Left kidney (tissue), 8 donors: ENCODE measurements at places on chromosomes 2 and 18.

- no peak for DNase-seq
Measured at GRCh38 chr2:86525421-86526340, 37.6 kb downstream of the CHMP3 start.

- no peak for DNase-seq
Measured at GRCh38 chr2:231710799-231711676, 2.7 kb downstream of the PTMA start.

- DNase-seq: no peak
Measured at GRCh38 chr2:43539436-43539835, 56.4 kb downstream of the THADA start.

DNA sequence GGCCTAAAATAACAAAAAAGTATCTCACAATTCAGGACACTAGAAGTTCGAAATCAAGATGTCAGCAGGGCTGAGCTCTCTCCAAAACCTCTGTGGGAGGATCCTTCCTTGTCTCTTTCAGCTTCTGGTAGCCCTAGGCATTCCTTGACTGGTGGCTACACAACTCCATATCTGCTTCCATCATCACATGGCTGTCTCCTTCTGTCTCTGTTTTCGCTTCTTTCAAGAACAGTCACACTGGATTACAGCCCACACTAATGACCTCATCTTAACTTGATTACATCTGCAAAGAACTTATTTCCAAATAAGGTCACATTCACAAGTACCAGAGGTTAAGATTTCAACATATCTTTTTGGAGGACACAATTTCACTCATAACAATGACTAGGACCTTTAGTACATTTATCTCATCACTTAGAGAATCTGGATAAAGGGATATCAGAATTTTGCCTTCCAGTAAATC lies 275.2 kb downstream of the IRS1 start:
- no peak for DNase-seq

DNA sequence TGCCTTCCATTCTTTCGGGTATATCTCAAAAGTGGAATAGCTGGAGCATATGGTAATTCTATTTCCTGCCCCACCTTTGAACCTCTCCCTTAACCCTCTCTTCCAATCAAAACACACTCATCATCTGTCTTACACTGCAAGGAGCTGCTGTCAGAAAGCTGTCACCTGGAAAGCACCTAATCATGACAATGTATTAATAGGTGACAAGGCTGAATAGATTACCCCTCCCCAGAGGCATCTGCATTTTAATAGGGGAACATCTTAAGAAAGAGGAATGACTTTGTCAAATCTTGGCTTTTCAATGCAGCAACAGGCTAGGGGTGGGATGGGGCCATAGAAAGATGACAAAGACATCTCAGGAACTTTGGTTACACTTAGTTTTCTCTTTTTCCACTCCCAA lies 41.3 kb downstream of the CHMP3 start:
- no peak for DNase-seq

- DNase-seq: no peak
Measured at GRCh38 chr2:135845997-135846396, 9.0 kb upstream of the LCT start.

DNA sequence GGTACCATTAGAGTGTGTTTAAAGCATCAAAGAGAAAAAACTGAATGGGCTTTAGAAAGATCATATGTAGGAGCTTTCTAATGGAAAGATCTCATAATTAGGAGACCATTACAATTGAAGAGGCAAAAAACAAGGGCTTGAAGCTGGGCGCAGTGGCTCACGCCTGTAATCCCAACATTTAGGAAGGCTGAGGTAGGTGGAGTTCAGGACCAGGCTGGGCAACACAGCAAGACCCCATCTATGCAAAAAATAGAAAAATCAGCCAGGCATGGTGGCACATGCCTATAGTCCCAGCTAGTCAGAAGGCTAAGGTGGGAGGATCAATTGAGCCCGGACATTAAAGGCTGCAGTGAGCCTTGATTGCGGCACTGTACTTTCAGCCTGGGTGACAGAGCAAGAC lies 59.0 kb downstream of the PIAS2 start:
- DNase-seq: no peak

GRCh38 chr2:85712849-85713612 lies 18.9 kb downstream of the GNLY start:
- no peak for DNase-seq

- DNase-seq: no peak
Measured at GRCh38 chr2:157989227-157989626, 112.4 kb upstream of the UPP2 start.

DNA sequence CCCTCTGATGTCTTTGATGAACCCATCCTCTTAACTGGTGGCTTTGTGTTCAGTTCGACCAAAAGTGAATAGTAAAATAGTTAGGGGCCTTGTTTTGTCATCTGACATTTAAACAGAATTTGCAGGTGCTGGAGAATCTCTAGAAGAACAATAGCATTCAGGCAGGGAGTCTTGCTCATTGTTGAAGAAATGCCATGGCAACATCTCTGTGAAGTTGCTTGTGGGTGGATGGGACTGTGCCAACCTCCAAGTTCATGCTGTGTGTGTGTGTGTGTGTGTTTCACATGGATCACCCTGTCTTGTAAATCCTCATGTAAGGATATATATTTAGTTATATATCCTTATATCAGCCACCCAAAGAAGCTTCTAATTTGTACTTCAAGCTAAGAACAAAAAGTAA lies 66.7 kb downstream of the SKA1 start:
- no peak for DNase-seq

DNA sequence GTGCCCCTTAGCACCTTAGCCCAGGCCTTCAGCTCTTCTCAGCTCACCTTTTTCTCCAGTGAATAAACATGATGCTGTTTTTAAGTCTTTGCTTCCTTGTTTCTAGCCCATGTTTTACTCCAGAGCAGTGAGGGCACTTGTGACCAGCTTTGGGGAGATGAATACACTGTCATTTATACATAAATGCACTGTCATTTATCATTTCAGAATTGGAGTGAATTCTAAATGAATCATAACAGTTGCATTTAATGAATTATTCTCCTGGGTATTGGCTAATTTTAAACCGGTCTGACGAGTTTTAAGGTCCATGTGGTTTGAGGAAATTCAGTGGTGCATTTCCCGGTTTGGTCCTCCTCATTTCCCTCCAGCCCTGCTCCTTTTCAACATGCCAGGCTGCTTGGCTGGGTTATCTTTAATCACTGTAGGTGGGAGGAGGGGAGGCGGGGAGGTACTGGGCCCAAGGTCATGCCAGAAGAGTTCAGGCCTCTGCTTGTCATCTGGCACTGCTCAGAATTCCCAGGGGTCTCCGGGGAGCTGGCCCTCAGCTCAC lies 23.9 kb downstream of the PRKCE start:
- no peak for DNase-seq

DNA sequence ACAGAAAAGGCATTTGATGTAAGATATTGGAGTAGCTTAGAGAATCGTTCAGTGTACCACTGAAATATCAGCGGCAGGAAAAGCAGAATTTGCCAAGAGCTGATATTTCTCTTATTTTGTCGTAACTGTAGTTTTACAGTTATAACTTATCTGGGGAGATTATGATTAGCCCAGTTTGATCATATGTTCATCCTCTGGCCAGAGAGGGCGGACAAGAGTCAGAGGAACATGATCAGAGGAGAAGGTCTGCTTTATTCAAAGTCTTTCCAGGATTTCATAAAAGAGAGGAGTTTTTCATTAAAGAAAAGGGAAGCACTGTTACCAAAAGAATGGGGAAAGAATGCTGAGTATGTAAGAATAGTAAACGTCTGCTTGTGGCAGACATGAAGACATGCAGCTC lies 1655.6 kb downstream of the DPP10 start:
- no peak for DNase-seq

- DNase-seq: no peak
Measured at GRCh38 chr18:44180683-44181082, 500.0 kb upstream of the SETBP1 start.

GRCh38 chr2:100392715-100393114 lies 24.8 kb downstream of the CHST10 start:
- no peak for DNase-seq

DNA sequence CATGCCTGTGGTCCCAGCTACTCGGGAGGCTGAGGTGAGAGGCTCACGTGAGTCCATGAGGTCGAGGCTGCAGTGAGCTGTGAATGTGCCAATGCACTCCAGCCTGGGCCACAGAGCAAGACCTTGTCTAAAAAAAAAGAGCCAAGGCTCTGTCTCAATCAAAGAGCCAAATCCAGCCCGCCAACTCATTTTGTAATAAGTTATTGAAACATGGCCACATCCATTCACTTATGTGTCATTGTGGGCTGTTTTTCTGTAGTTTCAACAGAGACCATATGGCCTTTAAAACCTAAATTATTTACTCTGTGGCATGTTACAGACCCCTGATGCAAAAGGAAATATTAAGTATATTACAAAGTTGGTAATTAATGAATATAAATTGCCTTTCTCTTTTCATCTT lies 60.8 kb downstream of the GPR39 start:
- DNase-seq: no peak

DNA sequence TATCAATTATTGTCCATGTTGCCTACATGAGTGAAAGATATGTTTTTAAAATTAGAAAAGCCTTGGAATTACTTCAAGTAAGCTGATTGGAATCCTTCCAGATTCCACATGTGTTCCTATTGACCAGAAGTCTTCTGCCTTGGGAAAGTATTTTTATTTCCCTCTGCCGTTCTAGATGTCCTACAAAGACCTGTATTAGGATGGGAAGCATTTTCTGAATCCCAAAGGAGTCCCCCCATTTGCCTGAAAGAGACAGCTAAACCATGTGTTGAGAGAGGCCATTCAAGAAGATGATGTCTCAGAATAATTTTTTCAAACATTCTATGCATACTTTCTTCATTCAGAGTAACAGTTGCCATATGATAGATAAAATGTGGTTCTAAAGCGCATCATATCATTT lies 19.0 kb upstream of the MYO1B start:
- DNase-seq: no peak

GRCh38 chr2:171592036-171592555 lies 69.8 kb downstream of the CYBRD1 start:
- no peak for DNase-seq

DNA sequence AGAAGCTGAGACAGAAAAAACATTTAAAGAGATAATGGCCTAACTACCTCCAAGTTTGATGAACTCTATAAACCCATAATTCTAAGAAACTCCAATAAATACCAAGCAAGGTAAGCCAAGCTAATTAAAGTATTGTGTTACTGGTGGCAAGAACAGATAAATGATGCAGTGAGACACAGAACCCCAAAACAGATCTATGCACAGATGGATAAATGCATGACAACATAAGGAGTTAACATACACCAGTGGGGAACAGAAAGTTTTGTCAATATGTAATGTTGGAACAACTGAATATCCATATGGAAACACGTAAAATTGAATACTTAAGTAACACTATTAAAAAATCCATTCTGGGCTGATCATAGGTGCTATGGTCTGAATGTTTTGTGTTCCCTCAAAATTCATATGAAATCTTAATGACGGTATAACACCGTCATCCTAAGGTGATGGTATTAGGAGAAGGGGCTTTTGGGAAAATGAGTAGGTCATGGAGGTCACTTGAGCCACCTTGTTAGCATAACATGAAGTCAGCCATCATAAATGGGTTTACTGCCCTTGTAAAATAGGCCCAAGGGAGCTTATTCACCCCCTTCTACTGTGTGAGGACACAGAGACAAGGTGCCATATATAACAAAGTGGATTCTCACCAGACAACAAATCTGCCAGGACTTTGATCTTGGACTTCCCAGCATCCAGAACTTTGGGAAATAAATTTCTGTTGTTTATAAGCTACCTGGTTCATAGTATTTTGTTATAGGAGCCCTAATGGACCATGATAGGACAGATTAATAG lies 86.3 kb downstream of the SLC66A3 start:
- DNase-seq: no peak

GRCh38 chr2:319059-319600 lies 31.2 kb upstream of the ALKAL2 start:
- no peak for DNase-seq

DNA sequence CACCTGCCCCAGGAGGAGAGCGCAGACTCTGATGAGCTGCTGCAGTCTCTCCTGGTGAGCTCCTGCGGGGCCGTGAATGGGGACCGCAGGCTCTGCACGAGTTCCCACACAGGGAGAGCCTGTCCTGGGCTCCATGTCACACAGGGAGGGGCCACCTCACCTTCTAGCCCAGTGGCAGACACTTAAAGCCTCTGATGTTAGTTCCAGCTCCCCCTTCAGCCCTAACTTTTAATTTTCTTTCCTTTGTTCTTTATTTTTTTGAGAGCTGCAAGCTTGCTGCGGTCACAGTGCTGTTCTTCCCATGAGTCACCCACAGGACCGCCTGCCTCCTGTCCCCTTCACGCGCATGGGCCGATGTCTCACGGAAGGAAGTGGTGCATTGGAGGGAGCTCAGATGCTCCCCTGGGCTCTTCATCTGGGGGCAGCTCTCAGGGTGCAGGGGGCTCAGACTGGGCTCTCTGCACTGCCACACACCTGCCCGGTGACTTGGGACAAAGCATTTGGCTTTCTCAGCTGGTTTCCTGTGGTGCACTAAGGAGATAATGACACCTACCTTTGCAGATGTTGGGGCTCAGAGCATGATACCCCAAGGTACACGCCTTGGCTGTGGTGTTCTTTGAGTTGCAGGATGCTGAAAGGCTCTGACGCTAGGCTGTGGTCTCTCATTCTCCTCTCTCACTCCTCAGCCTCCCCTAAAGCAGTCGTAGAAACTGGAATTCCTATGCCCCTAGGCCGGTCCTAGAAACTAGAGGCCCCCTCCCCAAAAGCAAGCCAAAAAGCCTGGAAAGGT lies 37.2 kb upstream of the PXDN start:
- DNase-seq: no peak

- no peak for DNase-seq
Measured at GRCh38 chr18:77098538-77099174, 33.9 kb downstream of the MBP start.

GRCh38 chr2:177692783-177693269 lies 300.3 kb downstream of the AGPS start:
- DNase-seq: no peak

- DNase-seq: no peak
Measured at GRCh38 chr18:3246635-3247239, 864 bp upstream of the MYL12A start.

DNA sequence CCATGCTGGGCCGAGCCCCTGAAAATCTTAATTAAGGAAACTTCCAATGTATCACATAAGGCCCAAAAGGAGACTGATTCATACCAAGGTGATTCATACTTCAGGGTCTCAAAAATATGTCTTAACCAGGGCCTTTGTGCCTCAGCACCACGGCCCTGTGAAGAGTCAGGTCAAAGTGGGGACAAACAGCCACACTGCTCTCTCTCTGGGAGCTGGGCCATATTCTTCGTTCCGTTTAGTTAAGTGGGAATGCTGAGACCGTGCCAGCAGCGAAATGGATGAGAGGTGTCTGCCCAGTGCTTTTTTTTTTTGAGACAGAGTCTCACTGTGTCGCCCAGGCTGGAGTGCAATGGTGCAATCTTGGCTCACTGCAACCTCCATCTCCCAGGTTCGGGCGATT lies 9.3 kb upstream of the PTMA start:
- DNase-seq: no peak

- no peak for DNase-seq
Measured at GRCh38 chr2:9210030-9210429, 3.4 kb downstream of the ASAP2 start.

DNA sequence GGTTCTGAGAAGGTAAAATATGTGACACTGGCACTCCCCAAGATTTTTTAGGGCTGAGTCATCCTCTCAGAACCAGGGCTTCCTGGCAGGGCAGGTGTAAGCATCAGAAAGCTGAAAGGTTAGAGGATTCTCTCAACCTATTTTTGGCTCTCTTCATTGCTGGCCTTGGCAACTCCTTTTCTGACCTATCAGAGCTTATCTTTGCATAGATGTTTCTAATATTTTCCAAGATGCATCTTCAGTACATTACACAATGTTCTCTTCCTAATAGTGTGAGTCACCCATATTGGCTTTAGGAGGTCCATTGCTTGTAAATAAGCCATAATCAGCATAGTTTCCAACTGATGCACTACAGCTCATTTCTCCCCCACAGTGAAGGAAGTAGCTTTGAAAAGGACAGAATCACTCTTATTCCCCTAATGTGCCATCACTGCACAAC lies 2008.4 kb upstream of the PIK3C3 start:
- no peak for DNase-seq
